ENCODE measurements at places on chromosomes 1 and 21. TPM values are rescaled to one million over a fixed set of nuclear protein-coding genes. Genes with fewer than 3 reads are reported as not detected.

DNA sequence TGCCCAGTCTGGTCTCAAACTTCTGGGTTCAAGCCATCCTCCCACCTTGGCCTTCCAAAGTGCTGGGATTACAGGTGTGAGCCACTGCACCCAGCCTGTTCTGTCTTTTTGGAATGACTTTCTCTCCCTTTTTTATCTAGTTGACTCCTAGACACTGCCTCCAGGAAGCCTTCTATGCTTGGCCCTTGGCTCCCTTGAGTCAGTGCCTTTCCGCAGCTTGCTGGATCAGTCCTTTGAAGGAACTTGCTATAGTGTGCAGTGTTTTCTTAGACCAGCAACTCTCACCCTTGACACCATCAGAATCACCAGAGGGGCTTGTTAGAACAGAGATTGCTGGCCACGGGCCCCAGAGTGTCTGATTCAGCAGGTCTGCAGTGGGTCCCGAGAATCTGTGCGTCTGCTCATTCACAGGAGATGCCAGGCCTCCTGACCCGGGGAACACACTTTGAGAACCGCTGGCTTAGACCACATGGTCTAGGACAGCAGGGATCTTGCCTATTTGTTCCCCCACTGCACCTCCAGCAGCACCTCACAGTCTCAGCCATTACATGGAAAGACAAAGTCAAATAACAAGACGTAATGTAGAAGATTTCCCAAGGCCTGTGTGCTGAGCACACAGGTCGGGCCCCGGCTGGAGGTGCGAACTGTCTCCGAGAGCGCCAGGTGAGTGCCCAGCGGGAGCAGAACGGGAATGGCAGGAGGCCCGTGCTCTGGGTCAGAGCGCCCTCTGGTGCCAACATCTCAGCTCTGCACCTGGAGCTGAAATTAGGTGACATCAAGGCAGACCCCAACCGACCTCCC, 27.4 kb upstream of the CTPS1 start:
- DNase-seq, result peak; percentile 61

GRCh38 chr21:20882462-20883407, 115.5 kb upstream of the NCAM2 start:
- DNase-seq, result no peak

DNA sequence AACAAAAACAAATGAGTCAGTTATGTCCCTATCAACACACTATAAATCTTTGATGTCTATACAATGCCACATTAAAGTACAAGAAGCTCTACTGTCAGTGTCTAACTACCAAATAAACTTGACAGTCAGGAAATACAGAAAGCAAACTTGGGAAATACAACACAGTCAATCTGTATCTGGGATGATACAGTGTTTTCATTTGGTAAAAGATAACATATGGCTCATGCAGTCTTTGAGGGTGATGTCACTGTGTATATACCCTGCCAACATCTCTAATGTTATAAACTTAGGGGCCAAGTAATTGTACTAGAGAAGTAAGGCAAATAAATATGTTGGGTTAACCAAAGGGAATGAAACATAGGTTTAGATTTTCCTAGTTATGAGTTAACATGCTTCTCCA, 552.5 kb upstream of the ADAMTS5 start:
- no peak for DNase-seq

DNA sequence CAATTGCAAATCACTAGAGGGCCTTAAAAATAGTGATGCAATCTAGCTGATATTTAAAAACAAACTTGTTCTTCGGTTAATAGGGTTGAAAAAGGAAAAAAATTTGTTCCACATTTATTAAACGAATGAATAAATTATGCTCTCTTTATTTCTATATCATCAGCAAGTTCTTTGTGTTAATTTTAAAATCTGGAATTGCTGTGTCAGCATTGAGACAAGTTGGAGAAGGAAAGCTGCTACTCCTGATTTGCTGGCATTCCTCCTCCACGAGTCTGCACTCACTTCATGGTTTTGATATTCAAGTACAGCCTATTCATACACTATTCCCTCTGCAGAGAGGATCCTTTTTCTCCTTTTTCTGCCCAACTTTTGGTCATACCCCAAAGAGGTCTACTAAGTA, 117.6 kb downstream of the MRPL39 start:
- no peak for DNase-seq

GRCh38 chr1:12619792-12620487, 1.9 kb upstream of the DHRS3 start:
- peak; percentile 90 for DNase-seq

- peak; percentile 12 for DNase-seq
Observed at GRCh38 chr1:81345110-81345509, 455.6 kb upstream of the ADGRL2 start.

GRCh38 chr21:41054018-41054578, 113.9 kb upstream of the BACE2 start:
- DNase-seq, result no peak

Gene LCE6A
- not detected for total RNA-seq

Gene TPTE
- total RNA-seq, result not detected

Gene TMEM59
- total RNA-seq, result 309 TPM

Gene MYOG
- not detected for total RNA-seq
